ENCODE measurements at places on chromosomes 2 and 18.

- no peak overlapping the region for H3K27ac ChIP-seq
- H3K4me3 ChIP-seq: no peak overlapping the region
- H3K4me1 ChIP-seq: peaks cover 3% of the 10 kb centered on the region
- peaks cover 2% of the 10 kb centered on the region for H3K36me3 ChIP-seq
- DNase-seq: peak; percentile 48
- H3K27me3 ChIP-seq: peaks cover 40% of the 10 kb centered on the region
Measured at GRCh38 chr2:118032169-118033013, 18.5 kb upstream of the CCDC93 start.

DNA sequence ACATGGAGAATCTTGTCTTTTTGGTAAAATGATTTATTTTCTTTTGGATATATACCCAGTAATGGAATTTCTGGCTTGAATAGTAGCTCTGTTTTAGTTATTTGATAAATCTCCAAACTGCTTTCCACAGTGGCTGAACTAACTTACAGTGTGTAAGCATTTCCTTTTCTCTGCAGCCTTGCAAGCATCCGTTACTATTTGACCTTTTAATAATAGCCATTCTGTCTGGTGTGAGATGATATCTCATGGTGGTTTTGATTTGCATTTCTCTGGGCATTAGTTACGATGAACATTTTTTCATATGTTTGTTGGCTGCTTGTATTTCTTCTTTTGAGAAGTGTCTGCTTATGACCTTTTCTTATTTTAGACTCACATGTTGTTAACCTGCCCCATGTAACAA, 190.2 kb downstream of the GALR1 start:
- no peak for DNase-seq
- H3K4me3 ChIP-seq: no peak overlapping the region
- H3K27ac ChIP-seq: no peak overlapping the region
- peaks cover 2% of the 10 kb centered on the region for H3K36me3 ChIP-seq
- H3K4me1 ChIP-seq: no peaks in the 10 kb centered on the region

DNA sequence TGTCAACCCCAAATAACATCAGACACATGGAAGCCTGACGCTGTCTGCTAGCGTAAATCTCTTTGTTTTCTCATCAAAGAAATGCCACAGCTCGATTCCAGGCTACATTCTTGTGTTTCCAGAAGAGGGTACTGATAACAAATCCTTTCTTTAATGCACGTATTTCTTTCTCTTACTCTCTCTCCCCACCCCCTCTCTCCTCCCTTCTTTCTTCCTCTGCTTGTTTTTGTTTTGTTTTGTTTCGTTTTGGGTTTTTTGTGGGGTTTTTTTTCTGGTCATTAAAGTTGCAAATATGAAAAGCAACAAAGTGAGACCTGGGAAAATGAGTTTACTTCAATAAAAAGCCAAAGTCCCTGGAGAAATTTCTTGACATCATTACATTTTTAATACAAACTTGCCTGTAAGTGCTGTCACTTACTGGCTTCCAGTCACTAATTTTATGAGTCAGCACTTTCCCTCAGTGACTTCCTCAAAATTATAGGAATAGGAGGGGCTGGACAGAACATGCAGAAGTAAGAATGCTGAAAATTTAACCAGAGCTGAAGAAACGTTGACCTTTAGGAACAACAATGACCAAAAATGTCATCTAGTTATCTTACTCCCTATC, 106.7 kb upstream of the NABP1 start:
- H3K27ac ChIP-seq: no peak overlapping the region
- peaks cover 45% of the 10 kb centered on the region for H3K4me1 ChIP-seq
- H3K27me3 ChIP-seq: peaks cover 18% of the 10 kb centered on the region
- DNase-seq: no peak
- peak overlapping the region; percentile 39 for H3K4me3 ChIP-seq
- H3K36me3 ChIP-seq: no peaks in the 10 kb centered on the region

DNA sequence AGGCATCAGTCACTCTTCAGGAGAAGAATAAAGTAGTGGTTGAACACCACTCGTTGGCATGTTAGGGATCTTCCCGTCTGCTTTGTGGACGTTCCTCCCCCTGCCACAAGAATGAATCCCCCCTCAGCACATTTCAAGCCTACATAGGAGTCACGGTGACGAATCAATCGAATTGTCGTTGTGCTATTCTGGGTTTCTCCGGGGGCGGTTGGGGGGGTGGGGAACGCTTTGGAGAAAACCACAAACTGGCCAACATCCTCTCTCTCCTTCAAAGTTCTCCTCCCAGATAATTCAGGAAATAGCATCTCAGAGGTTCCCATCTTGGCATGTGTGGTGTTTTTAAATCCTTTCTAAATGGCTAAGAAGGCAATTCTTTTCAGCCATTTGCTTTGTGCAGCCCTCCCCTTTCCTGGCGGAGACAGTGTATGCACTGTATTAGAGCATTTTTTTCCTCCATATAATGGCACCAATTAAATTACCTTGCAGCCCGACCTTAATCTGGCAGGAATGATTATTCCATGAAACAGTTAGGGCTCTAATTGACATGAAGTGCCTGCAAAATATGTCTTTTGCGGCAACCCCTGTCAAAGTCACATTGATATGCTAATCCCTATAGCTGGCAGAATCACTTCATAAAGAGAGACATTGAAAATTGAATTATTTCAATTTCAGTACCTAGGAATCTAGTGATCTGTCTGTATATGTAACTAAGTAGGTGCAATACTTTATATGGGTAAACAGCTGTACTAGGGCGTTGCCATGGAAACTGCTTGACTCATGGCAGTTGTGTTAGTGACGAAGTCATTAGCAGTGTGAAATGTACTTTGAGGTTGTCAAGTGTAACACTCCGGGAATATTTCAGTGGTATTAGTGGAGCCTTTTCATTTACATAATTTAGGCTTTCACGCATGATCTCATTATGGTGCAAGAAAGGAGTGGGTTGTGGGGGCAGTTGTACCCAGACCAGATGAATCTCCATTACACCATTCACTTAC, 323.4 kb upstream of the SLC14A2 start:
- H3K4me3 ChIP-seq: no peak overlapping the region
- no peaks in the 10 kb centered on the region for H3K36me3 ChIP-seq
- peaks cover 3% of the 10 kb centered on the region for H3K27me3 ChIP-seq
- DNase-seq: no peak
- H3K4me1 ChIP-seq: no peaks in the 10 kb centered on the region
- no peak overlapping the region for H3K27ac ChIP-seq

- peaks cover 26% of the 10 kb centered on the region for H3K27me3 ChIP-seq
- DNase-seq: no peak
- no peak overlapping the region for H3K27ac ChIP-seq
- no peaks in the 10 kb centered on the region for H3K4me1 ChIP-seq
Measured at GRCh38 chr2:176246331-176246730, 22.9 kb upstream of the MTX2 start.

DNA sequence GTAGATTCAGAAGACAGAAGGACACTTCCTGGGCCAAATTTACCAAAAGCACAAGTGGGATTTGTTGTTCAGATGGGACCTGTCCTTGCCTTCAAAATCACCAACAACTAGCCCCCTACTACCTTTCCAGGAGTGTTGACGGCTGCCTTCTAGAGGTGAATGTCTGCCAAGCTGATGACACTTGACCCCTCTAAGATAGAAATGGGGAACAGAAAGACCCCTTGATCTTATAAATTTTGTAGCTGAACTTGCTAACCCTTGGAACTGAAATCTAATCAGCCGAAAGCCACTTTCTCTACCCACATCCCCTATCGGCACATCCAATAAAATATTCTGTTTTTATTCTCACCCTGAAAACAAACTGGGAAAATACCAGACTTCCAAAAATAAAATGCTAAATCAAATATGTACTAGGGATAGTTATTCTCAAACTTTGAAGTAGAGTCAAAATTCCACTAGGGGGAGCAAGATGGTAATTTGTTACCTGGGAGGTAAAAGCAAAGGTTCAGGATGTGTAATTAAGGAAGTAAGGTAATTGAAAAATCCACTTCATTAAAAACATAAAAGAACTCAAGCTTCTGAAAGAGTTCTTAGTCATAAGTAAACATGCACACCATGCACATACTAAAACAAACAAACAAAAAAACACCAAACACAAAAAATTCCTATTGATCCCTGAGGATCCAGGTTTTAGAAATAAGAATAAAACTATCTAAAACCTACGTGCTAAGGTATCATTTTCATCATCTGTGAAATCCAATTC, 119.2 kb downstream of the ANKRD44 start:
- no peak for DNase-seq
- peak overlapping the region; percentile 82 for H3K27ac ChIP-seq
- H3K4me1 ChIP-seq: peaks cover 82% of the 10 kb centered on the region
- peak overlapping the region; percentile 57 for H3K4me3 ChIP-seq

- H3K4me1 ChIP-seq: peaks cover 34% of the 10 kb centered on the region
- H3K27me3 ChIP-seq: no peaks in the 10 kb centered on the region
- H3K27ac ChIP-seq: peak overlapping the region; percentile 44
- H3K4me3 ChIP-seq: no peak overlapping the region
- H3K36me3 ChIP-seq: peaks cover 73% of the 10 kb centered on the region
- no peak for DNase-seq
Measured at GRCh38 chr2:28904802-28905457, 10.5 kb downstream of the WDR43 start.
